ENCODE measurements at places on chromosomes 13 and 19. TPM values are rescaled to one million over a fixed set of nuclear protein-coding genes. Genes with fewer than 3 reads are reported as not detected.

Gene LRG1
- total RNA-seq: 0.35 TPM

Gene SIGLECL1
- not detected for total RNA-seq

Gene FAM124A
- 0.63 TPM for total RNA-seq

Gene COMP
- total RNA-seq: not detected

Gene IGFL4
- not detected for total RNA-seq

Gene WASF3
- total RNA-seq: 3.8 TPM

Gene DHDH
- total RNA-seq: 0.35 TPM

Gene ZNF835
- total RNA-seq: 4.6 TPM

Gene MCEMP1
- not detected for total RNA-seq

Gene C19orf33
- 305 TPM for total RNA-seq

Gene CLEC17A
- total RNA-seq: not detected

Gene PROZ
- not detected for total RNA-seq

Data from epithelial cell of proximal tubule (primary cell).